ENCODE measurements at places on chromosomes 12 and 14. TPM values are rescaled to one million over a fixed set of nuclear protein-coding genes. Genes with fewer than 3 reads are reported as not detected.

SLC6A12 gene
- not detected for total RNA-seq

GRCh38 chr12:48183876-48184548 lies 568 bp downstream of the CCDC184 start:
- no peak for DNase-seq

GRCh38 chr12:69966409-69966808 lies 141.4 kb downstream of the MYRFL start:
- DNase-seq, result peak; percentile 90

- no peak for DNase-seq
Observed at GRCh38 chr12:131589966-131590365, 120.9 kb upstream of the SFSWAP start.

DAO gene
- not detected for total RNA-seq

- peak; percentile 88 for DNase-seq
Observed at GRCh38 chr12:121590476-121591143, 9.8 kb upstream of the KDM2B start.
